ENCODE measurements at places on chromosomes 12 and 14.
A peak's percentile ranks its signal among the peaks of the same experiment; 100 is the strongest.

- no peak for DNase-seq
Measured at GRCh38 chr12:119096429-119097202, 82.1 kb upstream of the HSPB8 start.

GRCh38 chr14:29740491-29740890 lies 187.2 kb downstream of the PRKD1 start:
- no peak for DNase-seq

- peak; percentile 6 for DNase-seq
Measured at GRCh38 chr12:131222329-131223139, 268.8 kb downstream of the ADGRD1 start.

DNA sequence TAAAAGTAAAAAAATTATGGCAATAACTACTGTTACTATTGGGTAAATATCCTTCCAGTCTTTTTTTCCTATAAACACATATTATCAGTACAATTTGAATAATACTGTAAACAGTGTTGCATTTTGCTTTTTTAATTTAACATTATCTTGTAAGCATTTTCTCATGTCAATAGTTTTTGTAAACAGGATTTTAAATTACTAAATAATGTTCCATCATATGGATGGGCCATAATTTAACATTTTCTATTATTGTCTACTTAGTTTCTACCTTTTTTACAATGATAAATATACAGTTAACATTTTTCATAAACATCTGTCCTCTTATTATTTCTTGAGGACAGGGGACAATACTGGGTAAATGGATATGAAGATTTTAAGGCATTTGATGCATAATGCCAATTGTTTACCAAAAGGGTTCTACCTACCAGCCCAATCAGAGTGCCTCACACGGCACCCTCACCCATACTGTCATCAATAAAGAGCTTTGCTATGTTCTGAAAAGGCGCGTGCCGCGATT lies 759 bp upstream of the ACVR1B start:
- no peak for DNase-seq

DNA sequence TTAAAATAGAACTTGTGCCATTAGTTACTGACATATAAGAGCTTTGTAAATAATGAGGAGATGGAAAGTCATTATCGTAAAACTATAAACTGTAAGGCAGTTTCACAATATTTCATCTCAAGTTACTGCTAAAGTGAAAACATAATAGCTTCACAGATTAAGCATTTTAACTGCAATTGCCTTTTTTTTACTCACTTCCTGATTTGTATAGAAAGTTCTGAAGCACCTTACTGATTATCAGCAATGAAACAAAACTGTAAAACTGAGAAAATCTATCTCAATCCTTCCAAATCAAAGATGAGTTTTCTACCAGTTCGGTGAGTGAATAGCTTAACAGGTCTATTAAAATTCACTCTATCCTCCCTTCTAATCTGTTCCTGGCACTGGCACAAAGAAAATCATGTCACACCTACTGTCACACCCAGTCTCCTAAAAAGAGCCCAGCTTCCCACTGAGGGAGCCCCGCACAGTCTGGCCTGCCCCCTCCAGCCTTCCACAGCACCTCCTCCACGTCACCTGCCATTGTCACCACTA lies 161.4 kb upstream of the ABCD2 start:
- no peak for DNase-seq
